ENCODE measurements at places on chromosomes 1 and 21.

- no peak for DNase-seq
Observed at GRCh38 chr1:225890346-225891228, 1.6 kb upstream of the LEFTY1 start.

- DNase-seq = no peak
Observed at GRCh38 chr1:54703471-54703870, 12.2 kb upstream of the TTC4 start.

DNA sequence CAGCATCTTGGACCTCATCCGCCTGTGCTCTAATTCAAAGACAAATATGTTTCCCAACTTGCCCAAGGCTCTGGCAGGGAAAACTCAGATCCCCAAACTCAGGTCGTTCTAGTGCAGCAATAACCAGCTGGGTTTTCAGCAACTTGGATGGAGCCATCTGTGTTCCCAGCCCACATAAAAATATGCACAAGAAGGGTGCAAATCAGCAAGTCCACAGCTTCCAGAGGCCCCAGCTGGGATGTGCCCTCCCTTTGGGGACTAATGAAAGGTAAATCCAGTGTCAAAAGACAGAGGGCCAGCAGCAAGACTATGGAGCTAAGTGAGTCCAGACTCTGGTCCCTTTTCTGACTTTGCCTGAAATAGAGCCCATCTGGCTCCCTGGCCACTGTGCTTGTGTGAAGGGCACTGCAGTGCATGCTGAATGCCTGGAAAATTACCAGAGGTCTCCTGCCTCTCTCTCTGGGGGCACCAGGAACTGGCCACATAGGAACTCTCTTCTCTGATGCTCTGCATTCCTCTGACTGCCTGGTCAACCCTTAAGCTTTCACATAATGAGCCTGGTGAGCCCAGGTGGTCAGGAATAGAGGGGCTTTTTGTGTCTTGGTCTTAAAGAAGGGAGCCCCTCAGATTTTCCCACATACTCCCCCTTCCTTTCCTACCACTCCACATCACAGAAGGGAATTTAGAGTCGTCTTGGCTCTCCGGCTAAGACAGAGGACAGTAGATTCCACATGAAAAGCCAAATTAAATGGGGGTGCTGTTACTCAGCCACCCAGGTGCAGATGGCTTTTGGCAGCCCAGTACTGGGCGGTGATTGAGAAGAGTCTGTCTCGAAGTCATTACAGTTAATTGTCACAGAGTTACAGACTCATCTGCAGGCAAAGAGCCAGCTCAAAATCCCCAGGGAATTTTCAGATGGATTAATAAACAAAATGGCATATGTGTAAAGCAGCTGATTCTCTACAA, 88.1 kb upstream of the C1orf21 start:
- DNase-seq = no peak

- no peak for DNase-seq
Observed at GRCh38 chr1:247243524-247244137, 12.2 kb upstream of the VN1R5 start.
